ENCODE measurements at places on chromosomes 2 and 18.

GRCh38 chr2:63029058-63029457, 21.6 kb upstream of the OTX1 start:
- DNase-seq, result no peak

DNA sequence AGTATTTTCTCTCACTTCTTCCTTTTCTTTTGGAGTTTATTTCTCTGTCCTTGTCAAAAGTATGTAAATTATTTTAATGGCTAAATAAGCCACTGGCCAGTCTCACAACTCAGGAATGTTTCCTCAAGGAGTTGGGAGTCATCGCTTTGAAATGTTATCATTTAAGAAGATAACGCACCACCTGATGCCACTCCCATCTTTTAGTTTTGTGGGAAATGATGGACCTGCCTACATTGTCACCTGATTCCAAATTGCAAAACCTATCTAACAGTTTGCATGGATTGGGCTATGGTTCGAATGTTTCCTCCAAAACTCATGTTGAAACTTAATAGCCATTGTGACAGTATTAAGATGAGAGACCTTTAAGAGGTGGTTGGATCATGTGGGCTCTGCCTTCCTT, 32.4 kb upstream of the PPM1B start:
- no peak for DNase-seq

DNA sequence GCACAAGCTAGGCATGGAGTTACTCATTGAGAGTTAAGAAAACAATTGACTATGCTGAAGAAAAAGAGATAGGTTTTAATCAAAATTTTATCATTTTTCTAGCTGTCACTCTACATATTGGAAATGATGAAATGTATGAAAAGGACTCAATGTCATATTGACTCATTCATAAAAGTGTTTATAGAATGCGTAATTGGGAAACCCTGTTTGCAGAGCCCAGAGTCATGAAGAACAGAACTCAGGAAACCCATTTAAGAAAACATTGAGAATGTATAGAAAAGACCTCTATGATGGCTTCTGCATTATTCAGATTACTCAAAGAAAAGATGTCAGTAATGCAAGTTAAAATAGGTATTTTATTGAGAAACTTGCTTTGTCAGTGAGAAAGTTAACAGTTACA, 36.4 kb downstream of the SCRN3 start:
- DNase-seq, result no peak

- DNase-seq, result peak; percentile 63
These were observed 38.3 kb downstream of the GCA start for GRCh38 chr2:162382278-162382677.

GRCh38 chr2:240662681-240663080, 20.0 kb downstream of the AQP12B start:
- DNase-seq, result no peak

DNA sequence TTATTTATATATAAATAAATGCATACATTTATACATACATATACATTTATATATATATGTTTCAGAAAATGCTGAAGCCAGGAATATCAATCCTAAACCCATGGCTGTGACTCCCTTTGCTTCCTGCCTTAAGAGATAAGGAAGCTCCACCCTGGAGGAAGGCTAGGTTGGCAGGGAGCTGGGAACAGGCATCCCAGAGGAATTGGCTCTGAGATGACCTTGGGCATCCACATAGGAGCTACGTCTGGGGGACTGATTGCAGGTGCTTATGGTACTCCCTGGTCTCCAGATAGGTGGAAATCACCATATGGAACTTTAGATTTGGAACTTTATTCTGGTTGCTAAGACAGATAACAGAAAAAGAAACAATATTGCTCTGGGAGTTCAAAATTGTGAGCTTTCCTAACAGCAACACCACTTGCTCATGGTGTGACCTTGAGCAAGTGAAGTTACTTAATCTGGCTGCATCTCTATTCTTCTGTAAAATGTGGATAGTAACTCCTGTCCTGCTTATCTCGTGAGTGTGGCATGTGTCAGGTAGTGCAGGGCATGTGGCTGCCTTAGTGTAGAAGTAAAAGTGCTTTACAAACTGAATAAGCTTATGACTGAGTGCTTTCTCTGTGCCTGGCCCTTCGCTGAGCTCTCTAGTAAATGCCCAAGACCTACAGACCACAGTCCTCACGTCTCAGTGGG, 341.0 kb downstream of the MEIS1 start:
- no peak for DNase-seq

GRCh38 chr2:224366267-224366844, 35.6 kb downstream of the FAM124B start:
- DNase-seq, result no peak

- no peak for DNase-seq
These were observed 184.7 kb upstream of the LINC00305 start for GRCh38 chr18:64333584-64333983.
